ENCODE measurements at places on chromosomes 1 and 21.

DNA sequence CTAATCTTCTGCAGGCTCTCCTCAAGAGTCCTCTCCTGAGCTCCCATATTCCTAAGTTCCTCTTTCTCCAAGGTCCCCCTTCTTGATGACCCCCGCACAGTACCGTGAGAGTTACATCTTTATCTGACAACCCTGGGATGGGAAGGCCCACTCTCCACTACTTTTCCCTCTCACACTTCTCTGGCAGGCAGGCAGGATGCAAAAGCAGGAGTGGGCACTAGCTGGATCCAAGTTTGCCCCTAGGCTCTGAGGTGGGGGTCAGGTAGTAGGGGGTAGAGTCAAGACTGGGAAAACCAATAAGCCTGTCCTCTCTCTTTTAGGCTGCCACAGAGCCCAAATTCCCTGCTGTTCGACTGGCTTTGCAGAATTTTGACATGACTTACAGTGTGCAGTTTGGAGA, 3.9 kb downstream of the NSUN4 start:
- DNase-seq = no peak

DNA sequence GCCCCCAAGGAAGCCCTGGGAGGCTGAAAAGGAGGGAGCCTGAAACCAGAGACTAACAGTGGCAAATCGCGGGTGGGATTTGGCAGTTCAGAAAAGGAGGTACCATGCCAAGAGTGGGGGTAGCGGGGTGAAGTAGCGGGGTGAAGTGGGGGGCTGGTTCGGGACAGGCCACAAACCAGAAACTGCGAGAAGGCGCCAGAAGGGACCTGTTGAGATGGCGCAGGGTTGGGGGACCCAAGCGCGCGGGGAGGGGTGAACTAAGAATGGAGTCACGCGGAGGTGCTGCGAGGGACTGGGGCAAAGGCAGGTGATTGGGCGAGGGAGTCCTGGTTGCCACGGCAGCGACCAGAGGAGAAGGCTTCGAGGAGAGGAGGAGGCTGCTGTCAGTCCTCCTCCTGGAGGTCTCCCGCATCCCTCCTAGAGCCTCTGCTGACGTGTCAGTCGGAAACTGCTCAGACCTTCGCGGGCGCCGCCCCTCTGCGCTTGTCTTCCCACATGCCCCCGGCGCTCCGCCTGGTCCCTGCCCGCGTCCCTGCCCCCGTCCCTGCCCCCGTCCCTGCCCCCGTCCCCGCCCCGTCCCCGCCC, 438 bp upstream of the MIA3 start:
- DNase-seq = peak; percentile 82

DNA sequence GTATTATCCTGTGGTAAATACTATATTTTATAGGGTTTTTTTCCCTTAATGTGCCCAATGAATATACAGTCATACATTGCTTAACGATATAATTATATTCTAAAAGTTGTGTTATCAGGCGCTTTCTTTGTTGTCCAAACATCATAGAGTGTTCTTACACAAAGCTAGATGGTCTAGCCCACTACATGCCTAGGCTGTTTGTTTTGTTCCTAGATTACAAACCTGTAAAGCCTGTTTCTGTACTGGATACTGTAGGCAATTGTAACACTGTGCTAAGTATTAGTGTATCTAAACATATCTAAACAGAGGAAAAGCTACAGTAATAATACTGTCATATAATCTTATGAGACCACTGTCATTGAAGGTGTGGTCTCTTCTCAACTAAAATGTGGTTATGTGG, 242.6 kb upstream of the C1orf105 start:
- no peak for DNase-seq

DNA sequence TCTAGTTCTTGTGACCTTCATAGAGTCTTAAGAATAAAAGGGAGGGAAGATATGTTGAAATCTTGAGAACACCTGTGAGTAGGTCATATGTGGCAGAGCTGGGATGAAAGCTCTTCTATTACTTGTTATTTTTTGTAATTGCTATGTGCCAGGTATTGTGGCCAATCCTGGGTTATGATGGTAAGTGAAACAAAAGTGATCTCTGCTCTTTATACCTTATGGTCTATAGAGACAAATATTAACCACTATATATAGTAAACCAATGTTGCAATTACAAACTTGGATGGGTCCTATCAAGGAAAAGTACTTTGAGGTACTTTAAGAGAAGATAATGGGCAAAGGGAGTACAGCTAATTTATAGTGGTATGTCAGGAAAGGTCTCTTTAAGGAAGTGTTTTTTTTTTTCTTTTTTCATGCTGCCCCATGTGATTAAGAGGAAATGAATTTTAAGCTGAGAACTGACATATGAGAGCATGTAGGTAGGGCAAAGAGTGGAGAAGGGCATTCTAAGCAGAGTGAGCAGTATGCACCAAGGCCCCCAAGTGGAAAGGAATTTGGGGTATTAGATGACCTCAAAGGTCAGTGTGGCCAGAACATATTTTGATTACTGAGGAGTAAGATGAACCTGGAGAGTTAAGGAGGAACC, 43.3 kb downstream of the POU2F1 start:
- DNase-seq = no peak

DNA sequence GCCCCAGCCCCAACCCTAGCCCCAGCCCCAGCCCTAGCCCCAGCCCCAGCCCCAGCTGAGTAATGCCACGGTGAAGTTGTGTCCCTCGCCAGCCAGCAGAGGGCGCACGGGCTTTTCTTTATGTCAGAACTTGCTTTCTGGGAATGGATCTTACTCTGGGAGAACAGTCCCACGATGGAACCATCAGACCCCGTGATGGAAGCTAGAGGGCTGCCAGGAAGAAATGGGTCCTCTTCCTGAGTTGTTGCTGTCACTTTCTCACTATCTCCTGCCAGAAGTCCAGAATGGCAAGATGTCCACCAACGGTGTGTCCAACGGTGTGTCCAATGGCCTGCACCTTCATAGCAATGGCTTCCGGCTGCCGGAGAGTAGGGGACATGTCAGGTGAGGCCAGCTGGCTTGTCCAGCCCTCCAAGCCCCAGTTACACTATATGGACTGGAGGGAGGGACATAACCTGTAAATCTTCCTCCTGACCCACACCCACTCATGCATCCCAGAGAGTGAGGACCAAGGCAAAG, 25.1 kb upstream of the TMEM222 start:
- peak; percentile 62 for DNase-seq

Data from T-helper 17 cell (primary cell).